ENCODE measurements at places on chromosomes 4 and X. TPM values are rescaled to one million over a fixed set of nuclear protein-coding genes. Genes with fewer than 3 reads are reported as not detected.

The PF4V1 gene
- not detected for total RNA-seq

The DNAAF6 gene
- total RNA-seq = not detected

The CDKL5 gene
- total RNA-seq = 5.2 TPM

The FOXR2 gene
- not detected for total RNA-seq

The SERPINA7 gene
- total RNA-seq = not detected

The XK gene
- 0.27 TPM for total RNA-seq

The CETN2 gene
- total RNA-seq = 77.7 TPM

The ASB9 gene
- total RNA-seq = 25.2 TPM

The UGT2B15 gene
- 0.06 TPM for total RNA-seq

The RPA4 gene
- total RNA-seq = 0.25 TPM

The KLF8 gene
- not detected for total RNA-seq

The PAGE2 gene
- total RNA-seq = not detected

The TRIM61 gene
- not detected for total RNA-seq

The CT47B1 gene
- not detected for total RNA-seq

The PIGA gene
- total RNA-seq = 9.1 TPM

The PLXNB3 gene
- total RNA-seq = 3.7 TPM

The CPZ gene
- 0.33 TPM for total RNA-seq
